Stimulated activated CD8-positive, alpha-beta memory T cell treated with anti-CD3 and anti-CD28 coated beads, Interleukin-7, amount 100 ng/mL, for 24 hours (primary cell): ENCODE measurements at places on chromosomes 4 and X.

DNA sequence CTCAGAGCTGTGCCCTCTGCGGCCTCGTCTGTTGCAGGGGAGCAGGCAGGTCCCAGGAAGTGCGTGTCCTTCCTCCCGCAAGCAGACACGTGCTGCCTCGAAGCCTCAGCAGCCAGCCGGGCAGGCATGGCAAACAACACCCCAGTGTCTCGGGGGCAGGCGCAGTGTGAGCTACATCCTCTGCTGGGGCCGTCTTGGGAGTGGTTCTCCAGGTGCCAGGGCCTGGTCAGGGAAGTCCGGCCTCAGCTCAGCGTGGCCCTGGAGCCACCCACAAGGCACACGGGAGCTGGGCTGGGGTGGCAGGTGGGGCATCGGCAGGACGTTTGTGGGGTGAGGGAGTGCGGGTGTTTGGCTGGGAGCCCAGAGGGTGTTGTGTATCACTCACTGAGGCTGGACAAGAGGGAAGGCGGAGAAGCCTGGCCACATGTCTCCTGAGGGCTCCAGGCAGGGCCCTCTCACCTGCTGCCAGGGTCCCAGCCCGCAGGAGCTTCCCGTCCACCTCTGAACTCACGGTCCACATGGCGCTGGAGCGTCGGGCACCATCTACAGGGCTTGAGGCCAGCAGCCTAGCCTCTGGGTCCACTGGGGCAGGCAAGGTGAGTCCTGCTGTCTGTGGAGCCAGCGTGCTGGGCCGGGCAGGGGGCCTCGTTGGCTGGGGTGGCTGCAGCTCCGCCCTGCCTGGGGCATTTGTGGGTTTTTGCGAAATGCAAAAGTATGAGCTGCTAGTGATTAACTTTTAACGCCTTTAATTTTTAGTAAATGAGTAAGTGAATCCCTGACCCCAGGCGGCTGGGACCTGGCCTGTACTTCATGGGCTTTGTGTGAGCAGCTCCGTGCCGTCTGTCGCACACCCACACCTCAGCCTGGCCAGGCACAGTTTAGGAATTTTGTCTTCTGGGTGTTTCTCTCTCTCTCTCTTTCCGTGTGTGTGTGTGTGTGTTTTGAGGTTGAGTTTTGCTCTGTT, 17.3 kb upstream of the UVSSA start:
- no peak for DNase-seq

- DNase-seq = no peak
Measured at GRCh38 chr4:121070696-121071639, 1.4 kb downstream of the NDNF start.

DNA sequence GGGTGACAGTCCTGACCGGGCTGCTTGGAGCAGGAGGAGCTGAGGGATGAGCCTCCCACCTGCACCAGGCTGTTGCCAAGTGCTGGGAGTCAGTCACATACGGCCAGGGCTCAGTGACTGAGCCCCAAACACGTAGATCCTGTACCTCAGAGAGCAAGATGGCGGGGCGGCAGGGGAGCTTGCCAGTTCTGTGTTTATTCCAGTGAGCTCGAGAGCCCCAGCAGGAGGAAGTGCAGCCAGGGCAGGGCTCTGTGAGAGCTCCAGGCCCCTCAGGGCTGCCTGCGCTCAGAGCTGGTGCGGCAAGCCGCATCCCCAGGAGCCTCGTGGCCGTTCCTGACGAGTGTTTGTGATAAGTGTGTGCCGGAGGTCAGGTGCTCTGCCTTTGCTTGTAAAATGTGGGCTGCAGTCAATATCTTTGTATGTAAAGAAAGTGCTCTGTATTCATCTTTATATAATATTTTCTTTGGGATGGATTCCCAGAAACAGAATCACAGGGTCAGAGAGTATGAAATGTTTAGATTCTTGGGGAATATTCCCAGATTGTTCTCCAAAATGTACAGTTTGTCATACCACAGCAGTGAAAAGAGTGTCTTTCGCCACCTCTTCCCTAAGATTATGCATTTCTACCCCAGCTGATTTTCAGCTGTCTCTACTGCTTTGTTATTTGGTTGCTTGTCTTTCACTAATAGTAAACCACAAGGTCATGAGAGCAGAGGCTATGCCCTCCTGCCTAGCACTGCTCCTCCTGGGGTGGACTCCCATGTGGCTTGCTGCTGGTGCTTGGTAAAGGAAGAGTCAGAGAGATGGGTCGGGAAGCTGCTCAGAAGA, 50.3 kb downstream of the NELFA start:
- DNase-seq = no peak

DNA sequence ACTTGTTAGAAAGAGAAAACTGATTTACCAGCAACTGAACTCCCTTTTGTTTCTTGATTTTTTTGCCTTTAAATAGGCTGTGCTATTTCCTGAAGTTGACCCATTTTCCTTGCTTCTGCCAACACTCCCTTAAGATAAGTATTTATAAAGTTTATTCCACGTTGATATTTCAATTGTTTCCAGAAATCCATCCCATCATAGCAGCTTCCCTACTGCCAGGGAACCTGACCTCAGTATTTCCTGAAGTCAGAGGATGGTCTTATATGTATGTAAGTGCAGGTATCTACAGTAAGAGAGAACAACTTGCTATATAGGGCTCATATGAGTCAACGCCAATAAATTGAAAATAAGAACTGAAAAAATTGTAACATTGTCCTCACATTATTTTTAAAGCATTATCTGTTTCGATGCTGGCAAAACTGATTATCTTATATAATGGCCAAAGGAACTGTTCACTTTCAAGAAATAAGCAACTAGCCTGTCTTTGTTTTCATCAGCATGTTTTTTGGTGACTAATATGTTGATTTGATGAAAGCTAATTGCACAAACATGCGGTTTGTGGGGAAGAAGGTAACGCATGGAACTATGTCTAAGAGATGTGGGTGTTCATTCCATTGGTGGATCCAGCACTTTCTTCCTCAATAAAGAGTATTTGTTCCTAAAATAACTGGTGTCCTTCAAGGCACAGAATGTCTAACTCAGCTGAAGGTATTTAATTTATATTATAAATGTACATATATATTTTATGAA, 4.7 kb downstream of the LIMCH1 start:
- no peak for DNase-seq

DNA sequence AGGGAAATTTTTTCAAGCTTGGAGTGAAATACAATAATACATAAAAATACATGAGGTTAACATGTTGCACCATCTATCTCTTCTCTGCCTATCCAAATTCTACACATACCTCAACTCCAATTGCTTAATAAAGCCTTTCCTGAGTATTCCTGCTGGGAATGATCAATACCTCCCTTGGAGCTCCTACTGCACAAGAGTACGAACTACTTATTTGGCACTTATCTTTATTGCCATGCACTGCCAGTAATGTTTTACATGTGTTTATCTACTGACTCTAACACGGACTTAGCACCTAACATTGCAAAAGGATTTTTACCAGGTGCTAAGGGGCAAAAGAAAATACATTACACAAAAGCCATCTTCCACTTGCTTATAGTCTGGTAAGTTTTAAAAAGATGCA, 80.2 kb downstream of the ADGRA3 start:
- no peak for DNase-seq

DNA sequence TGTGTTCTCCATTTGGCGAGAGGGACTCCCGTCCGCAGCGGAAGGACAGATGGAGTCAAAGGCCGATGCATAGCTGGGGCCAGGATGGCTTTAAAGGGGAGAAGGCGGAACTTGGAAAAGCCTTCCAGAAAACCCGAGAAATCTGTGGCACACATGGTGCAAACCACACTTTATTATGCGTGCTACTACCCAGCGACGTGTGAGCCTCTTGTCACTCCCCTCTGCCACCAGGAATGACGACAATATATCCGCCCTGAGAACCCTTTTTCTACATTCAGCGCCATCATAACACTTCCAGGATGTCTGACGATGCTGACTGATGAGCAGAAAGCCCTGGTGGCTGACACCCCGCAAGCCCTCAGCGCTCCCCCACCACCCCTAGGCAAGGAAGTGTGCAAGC, 689 bp upstream of the DCHS2 start:
- no peak for DNase-seq

- DNase-seq = no peak
Measured at GRCh38 chrX:27694667-27695066, 104.5 kb downstream of the DCAF8L2 start.
